ENCODE measurements at places on chromosomes 3 and 15. TPM values are rescaled to one million over a fixed set of nuclear protein-coding genes. Genes with fewer than 3 reads are reported as not detected.

GRCh38 chr3:161474741-161475140, 21.9 kb upstream of the OTOL1 start:
- DNase-seq: no peak

GRCh38 chr3:56157693-56158362, 310.4 kb downstream of the ERC2 start:
- DNase-seq: no peak

Gene STIMATE
- total RNA-seq: 21.5 TPM

Gene NEK10
- total RNA-seq: 2.6 TPM

DNA sequence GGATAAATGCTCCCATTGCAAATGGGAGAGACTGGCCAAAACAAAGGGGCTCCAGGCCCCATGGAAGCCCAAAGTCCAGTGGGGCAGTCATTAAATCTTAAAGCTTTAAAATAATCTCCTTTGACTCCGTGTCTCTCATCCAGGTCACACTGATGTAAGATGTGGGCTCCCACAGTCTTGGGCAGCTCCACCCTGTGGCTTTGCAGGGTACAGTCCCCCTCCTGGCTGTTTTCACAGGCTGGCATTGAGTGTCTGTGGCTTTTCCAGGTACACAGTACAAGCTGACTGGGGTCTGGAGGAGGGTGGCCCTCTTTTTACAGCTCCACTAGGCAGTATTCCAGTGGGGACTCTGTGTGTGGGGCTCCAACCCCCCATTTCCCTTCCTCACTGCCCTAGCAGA, 45.9 kb downstream of the NIPA2 start:
- DNase-seq: no peak

Gene ANKDD1A
- total RNA-seq: 7.8 TPM

DNA sequence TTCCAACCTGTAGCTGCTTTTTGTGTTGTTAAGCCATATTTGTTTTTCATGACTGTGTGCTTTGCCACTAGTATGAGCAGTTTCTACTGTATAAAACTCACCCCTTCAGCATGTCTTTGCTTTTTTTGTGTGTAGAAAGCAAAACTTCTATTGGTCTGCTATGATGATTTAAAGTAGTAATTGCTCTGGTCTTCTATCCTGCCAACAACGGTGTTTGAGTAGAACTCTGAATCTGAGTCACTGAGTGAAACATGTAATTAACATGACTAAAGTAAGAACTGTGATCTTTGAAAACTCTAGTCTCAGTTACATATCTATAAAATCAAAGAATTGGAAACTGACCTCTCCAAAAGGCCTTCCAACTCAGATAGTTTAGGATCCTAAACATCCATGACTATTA, 133.6 kb downstream of the TPRG1 start:
- DNase-seq: no peak

DNA sequence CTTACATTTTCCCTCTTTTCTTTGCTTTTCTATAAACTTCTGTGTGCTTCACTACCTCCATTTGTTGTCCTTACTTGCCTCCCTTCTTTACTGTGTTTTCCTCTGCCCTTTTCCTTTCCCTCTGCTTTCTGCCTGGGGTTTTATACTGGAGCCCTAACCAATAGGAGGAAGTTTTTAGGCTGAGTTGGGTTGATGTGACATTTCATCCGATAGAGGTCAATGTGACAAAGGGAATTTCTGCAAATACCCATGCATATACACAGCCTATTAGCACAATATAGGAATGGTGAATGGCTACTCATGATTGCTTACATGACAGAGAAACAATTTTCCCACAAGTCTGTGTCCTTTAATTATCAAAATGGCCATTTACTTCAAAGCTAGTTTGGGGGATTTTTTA, 153.0 kb upstream of the ARPP21 start:
- no peak for DNase-seq

Gene CPN2
- total RNA-seq: 0.50 TPM

Gene ROPN1B
- not detected for total RNA-seq

- DNase-seq: no peak
Measured at GRCh38 chr15:27260523-27260922, 289.5 kb downstream of the GABRG3 start.

GRCh38 chr3:96831175-96831574, 16.8 kb downstream of the EPHA6 start:
- no peak for DNase-seq

DNA sequence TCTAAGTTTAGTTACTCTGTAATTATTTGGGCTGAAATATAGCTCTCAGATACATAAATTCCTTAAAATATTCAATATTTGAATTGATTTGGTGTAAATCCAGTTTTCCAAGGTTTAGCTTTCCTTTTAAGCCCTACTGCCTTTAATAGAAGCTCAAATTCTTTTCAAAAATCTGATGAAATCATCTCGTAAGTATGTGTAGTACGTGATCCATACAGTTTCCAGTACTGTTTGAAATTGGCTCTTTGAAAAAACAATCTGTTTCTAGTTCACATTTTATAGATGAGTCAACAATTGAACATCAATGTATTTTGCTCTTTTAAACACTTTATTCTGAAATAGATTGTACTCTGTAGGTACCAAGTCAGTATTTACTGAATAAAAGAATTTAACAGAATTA, 84.2 kb downstream of the LRRC49 start:
- no peak for DNase-seq

Gene C2CD4A
- total RNA-seq: 0.60 TPM

- DNase-seq: no peak
Measured at GRCh38 chr15:36722555-36722954, 143.1 kb downstream of the CDIN1 start.

Gene TTC23
- total RNA-seq: 17.3 TPM

DNA sequence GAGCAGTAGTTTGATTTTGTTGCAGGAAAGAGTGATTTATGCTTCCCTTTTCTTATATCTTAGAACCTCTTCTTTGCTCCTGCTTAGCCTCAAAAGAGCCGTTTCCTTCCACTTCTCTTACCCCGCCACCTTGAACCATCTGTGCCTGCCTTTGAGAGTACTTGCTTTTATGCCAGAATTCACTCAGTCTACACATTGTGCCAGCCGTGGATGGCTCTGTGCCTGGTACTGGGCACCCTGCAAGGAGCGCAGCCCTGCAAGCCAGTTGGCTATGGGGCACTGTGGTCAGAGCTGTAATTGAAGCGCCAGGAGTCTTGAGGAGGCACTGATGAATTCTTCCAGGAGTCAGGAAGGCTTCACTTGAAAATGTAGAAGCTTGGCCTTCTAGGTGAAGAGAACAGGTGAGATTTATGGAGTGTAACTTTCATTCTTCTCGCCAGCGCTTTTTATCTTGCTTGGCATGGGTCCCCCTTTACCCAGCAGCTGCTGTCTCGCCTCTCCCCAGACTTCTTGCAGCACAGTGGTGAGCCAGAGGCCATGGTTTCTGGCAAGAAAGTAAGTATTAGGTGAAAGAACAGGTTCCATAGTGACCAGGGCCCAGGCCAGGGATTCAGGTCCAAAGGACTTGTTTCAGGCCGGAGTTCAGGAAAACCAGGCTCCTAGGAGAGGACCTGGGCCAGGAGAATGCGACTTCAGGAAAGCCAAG, 4.9 kb downstream of the TMED3 start:
- DNase-seq: no peak

Gene SKOR1
- total RNA-seq: 1.1 TPM

DNA sequence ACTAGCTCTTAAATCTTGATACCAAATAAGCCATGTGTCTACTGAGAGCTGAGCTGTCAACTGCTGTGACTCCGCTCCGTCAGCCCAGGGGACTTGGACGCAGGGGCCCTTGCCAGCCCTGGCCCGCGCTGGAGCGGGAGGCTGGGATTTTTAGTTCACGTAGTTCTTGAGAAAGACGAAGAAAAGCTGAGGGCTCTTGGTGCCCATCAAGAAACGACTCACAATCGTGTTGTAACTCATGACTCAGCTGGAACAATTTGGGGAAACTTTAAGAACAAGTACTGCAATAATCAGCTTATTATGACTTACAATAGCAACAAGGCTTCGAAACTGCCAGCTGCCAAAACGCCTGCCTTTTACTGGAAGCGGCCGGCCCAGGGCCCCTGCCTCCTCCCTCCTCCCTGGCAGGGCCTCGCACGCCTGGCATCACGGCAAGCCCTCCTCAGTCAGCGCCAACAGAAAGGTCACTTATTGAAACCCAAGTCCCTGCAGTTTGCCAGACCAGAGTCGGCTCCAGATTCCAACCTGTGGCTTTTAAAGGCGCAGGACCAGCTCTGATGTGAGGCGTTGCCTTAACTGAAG, 60.3 kb downstream of the RGMA start:
- DNase-seq: peak; percentile 49

DNA sequence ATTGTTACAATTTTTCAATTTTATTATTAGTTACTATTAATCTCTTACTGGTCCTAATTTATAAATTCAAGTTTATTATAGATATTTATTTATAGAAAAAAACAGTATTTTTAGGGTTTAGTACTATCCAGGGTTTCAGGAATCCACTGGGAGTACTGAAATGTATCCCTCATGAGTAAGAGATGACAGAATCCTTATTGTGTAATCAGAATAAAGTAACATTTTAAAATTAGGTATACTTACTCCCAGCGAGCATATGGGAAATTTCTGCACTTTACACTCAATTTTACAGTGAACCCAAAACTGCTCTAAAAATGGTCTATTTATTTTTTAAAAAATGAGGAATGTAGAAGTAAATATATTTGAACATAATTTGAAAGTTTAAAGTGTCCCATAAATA, 202.7 kb downstream of the CGGBP1 start:
- DNase-seq: no peak

DNA sequence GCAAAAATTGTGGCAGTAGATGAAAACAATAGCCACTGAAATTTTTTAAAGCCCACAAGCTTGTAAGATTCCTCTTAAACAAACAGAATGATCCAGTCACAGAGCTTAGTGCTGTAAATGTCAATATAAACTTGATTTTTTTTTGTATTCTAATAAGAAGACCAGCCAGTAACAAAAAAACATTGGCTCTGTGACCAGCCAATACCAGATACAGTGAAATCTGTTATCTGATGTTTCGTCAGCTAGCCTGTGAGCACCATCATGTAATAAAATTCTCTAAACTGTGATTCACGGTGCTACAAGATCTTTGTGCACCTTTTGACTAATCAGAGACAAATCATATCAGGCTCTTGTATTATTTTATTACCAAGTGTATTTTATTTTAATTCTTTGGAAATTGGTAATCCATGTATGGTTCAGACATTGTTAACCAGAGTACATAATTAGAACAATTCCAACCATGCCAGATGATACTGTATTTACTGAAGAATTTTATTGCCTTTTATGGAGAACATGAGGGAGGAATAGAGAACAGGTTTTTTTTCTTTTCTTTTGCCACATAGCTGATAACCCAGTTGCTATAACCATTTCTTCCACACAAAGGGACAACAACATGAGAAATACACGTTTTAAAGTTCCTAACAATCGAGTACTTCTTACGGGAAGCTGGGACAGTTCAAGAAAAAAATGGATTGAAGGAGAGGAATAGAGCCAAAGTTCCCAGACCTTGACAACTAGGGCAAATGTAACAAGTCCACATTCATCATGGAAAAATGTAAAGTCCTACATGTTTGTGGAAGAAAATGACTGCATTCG, 71.9 kb downstream of the FILIP1L start:
- DNase-seq: no peak

Gene TAGLN3
- not detected for total RNA-seq

DNA sequence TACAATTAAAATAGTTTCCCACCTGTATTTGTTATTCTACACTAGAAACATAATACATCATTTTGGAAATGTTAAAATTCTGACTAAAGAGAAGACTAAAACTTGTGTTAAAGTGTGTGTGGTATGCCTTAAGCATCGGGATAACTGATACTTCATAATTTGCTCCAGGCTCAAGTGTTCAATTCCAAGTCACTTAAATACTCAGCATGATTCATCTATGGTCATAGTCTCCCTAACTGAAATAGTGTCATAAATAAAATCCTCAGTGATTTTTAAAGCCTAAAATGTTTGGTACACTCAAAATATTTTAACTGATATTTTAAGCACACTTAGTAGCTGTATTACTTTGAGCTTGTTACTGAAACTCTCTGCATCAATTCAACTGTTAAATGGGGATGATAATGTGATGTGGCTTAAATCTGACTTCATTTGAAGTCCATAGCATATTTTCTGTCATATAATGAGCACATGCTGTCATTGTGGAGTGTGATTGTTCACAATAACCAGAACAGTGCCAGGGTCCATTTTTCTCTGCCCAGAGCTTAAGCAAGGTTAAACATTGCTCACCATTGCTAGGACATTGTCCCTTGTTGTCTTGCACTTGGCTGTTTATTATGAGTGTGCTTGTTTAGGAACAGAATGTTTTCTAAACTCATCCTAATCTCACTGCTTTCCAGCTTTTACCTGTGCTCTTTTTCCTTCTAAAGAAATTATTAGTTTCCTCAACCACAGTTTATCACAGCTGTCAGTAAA, 122.2 kb downstream of the KLHL25 start:
- DNase-seq: no peak

Gene CELF6
- 1.3 TPM for total RNA-seq
